NB4 (cell line): ENCODE measurements at places on chromosomes 2 and 18.

DNA sequence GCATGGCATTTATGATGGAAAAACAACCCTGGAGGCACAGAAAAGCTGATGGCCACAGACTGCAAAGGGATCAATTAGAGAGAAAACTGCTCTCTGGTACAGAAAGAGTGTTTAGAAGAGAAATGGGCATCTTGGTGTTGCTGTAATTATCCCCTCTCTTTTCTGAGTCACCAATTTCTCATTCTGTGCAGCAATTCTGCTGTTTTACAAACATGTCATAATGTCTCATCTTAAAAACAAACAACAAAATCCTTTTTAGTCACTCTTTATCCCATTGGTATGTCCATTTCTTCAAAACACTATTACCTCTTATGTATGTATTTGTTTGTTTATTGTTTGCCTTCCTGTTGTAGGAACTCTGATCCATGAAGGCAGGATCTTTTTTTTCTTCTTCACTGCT is 73.9 kb upstream of the HK2 start:
- no peak for DNase-seq

DNA sequence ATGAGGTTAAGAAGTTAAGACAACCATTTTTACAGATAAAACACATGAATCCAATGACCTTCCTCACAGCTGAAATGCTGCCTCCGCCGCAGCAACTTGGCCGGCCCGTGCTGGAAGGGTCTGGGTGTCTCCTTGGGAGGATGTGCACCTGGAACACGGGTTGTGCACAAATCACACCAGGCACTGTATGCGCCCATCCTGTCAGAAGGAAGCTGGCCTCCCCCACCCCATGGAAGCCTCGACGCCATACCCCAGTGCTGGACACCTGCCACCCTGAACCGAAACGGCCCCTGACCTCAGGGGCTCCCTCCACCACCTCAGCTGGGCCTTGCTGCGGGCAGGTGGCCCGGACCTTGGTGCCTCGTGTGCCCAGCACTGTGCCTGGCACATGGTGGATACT is 111.8 kb downstream of the PXDN start:
- DNase-seq, result no peak

- no peak for DNase-seq
Measured at GRCh38 chr2:180747728-180748127, 232.7 kb upstream of the UBE2E3 start.

GRCh38 chr2:188940171-188940570 is 34.0 kb upstream of the COL3A1 start:
- no peak for DNase-seq
